Activated CD4-positive, alpha-beta T cell treated with anti-CD3 and anti-CD28 coated beads, Interleukin-2, amount 10 ng/mL, durations not matched to agents 24 days and 14 days (primary cell): ENCODE measurements at places on chromosomes 2 and 18. TPM values are rescaled to one million over a fixed set of nuclear protein-coding genes. Genes with fewer than 3 reads are reported as not detected.

DNA sequence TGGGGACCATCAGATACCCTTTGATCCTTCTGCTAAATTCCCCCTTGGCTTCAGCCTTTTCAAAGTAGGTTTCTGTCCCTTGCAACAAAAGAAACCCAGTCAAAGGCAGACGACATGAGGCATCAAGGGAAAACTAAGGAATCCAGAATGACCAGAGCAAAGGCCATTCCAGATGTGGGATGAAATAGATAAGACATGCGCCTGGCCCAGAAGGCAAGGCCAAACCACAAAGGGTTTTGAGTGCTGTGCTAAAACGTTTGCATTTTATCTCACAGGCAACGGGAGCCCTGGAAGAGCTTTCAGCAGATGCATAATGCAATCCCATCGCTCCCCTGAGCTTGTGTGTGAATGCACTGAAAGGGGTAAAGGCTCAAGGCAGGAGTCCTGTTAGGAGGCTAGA is 17.7 kb downstream of the CXCR1 start:
- no peak for DNase-seq

DNA sequence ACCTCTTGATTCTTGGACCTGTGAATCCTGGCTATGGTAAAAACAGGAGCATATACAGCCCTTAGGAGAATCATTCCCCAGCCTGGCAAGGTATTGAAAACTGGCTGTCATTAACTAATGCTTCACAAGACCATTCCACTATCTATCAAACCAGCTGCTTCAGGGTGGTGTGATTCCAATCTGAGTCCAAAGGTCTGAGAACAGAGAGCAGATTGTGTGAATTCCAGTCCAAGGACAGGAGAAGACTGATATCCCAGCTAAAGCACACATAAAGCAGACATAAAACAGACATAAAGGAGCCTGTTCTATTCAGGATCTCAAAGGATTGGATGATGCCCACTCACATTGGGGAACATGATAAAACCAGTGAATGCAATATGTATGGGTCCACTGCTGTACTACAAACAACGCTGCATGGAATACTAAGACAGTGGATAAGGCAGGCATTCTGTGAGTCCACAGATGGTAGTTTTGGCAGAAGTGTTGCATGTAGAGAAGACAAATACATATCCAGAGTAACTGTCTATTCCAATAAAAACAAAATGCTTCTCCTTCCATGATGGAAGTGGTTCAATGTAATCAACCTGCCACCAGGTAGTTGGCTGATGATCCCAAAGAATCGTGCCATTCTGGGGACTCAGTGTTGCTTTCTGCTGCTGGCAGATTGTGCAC is 363.9 kb downstream of the KCNJ3 start:
- DNase-seq, result no peak

DNA sequence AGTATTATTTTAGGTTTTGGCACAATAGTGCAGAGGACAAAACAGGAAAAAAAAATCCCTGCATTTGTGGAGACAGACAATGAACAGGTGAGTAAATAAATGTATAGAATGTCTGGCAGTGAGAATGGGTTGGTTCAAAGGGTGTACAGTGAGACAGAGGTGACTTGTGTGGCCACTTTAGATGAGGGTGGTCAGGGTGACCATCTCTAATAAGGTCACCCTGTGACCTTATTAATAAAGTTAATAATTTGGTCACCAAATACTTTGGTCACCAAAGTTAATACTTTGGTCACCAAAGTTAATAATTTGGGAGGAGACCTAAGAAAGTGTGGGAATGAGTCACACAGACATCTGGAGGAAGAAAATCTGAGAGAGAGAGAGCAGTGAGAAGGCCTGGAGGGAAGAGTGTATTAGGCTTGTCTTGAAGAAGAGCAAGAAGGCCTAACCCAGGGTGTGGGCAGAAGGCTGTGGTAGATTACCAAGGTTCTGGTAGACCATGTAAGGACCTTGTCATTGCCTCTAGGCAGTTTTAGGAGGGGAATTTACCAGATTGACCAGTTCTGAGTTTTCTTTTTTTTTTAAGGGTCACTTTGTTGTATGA is 1368.4 kb upstream of the CELF4 start:
- no peak for DNase-seq

DNA sequence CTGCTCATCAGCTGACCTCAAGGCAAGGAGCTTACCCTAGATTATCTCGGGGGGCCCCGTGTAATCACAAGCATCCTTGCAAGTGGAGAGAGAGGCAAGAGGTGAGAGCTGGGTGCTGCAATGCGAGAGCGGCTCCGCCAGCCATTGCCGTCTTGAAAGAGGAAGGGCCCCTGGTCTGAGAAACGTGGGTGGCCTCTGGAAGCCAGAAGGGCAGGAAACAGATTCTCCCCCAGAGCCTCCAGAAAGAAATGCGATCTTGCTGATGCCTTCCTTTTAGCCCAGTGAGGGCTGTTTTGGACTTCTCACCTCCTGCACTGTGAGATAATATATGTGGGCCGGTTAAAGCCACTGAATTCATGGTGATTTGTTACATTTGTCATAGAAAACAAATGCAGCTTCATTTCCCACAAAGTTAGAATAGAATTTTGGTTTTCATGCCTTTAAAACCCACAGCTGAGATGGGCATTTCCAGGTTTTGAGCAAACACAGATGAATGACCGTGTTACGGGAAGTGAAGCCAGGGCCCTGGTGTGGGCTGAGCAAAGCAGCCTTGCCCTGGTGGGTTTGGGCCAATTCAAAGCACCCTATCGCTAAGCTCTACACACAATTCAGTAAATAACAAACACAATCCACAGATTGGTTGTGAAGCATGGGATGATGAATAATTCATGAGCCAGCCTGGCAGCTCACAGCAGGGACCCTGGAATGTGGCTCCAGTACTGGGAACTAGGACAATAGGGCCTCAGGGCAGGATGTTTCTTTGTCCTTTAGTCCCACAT is 319.9 kb upstream of the HS6ST1 start:
- no peak for DNase-seq

NEU4 gene
- total RNA-seq, result 1.0 and 1.2 TPM in 2 replicates

DPYSL5 gene
- not detected in 2 replicates for total RNA-seq

DNA sequence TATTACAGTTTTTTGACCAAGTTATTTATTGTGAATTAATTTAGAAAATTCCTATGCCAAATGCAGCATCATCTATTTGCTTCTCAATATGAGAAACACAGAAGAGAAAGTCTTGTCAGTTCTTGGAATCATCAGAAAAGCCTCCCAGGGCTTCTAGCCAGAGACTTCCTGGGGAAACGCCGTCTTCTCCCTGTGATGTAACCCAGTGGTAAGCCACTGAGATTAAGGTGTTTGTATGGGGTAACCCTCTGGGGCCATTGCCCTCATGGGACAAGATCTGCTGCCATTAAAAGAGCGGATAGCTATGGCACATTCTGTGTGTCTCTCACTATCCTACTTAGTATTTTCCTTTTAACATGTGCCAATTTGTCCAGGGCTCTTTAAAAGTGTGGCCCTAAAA is 28.0 kb downstream of the ANKRD29 start:
- DNase-seq, result no peak

DNA sequence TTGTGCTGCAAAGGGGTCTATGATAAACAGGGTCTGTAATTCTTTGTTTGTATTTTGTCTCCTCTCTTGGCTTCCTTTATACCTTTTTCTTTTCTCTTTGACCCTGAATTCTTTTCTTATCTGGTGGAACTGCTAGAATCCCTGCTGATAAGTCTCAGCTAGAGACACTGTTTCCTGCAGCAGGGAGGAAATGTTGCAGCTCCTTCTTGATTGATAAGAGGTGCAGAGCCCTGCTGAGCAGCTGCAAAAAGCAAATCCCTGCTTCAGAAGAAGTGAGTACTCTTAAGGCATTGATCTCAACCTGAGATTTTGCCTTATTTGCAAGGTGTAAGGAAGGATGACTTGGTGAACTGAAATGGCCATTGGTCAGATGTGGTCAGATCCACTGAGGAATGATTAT is 167.8 kb downstream of the NUP35 start:
- no peak for DNase-seq

DNA sequence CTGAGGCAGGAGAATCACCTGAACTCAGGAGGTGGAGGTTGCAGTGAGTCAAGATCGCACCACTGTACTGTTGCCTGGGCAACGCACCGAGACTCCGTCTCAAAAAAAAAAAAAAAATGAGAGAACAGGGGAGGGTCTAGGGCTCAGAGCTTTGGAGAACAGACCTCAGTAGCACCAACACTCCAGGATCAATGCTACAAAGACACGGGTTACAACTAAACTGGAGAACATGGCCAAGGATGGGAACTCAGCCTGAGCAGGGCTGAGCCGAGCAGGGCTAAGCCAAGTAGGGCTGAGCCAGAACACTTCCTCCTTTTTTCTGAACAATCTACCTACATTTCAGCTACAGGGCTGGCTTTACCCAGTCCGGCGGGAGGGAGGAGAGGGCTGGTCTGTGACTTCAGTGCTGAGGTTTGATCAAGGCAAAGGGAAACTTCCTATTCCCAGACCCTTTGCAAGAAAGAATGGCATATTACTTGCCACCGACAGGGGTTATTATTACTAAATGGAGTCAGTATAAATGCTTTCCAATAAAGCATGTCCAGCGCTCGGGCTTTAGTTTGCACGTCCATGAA is 2.9 kb upstream of the CASP8 start:
- DNase-seq, result peak; percentile 88

ALPG gene
- total RNA-seq, result not detected in 2 replicates

DNA sequence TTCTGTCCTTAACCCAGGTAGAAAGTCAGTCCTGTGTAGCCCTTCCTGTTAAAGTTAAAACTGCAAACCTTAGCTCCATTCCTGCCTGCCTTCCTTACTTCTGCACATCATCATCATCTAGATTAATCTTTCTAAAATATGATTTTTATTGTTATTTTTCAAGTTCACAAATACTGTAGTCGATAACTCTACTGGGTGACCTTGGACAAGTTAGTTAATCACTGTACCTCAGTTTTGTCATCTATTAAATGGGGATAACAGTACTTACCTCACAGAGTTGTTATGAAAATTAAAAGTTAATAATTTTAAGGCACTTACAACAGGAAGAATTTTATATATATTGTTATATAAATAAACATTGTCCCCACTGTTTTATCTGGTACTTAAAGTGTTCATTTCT is 2.5 kb upstream of the YPEL5 start:
- no peak for DNase-seq

CRACDL gene
- 0.07 and 0.12 TPM in 2 replicates for total RNA-seq

DIPK1C gene
- not detected in 2 replicates for total RNA-seq

GRCh38 chr2:160612266-160612856 is 118.8 kb upstream of the RBMS1 start:
- DNase-seq, result no peak

GRCh38 chr2:191569025-191569424 is 108.9 kb upstream of the NABP1 start:
- no peak for DNase-seq

RTKN gene
- total RNA-seq, result 1.1 and 2.2 TPM in 2 replicates

TMEM17 gene
- total RNA-seq, result 0.14 and 0.19 TPM in 2 replicates

VWC2L gene
- not detected in 2 replicates for total RNA-seq

PSMA8 gene
- total RNA-seq, result 0.80 and 0.93 TPM in 2 replicates

DNA sequence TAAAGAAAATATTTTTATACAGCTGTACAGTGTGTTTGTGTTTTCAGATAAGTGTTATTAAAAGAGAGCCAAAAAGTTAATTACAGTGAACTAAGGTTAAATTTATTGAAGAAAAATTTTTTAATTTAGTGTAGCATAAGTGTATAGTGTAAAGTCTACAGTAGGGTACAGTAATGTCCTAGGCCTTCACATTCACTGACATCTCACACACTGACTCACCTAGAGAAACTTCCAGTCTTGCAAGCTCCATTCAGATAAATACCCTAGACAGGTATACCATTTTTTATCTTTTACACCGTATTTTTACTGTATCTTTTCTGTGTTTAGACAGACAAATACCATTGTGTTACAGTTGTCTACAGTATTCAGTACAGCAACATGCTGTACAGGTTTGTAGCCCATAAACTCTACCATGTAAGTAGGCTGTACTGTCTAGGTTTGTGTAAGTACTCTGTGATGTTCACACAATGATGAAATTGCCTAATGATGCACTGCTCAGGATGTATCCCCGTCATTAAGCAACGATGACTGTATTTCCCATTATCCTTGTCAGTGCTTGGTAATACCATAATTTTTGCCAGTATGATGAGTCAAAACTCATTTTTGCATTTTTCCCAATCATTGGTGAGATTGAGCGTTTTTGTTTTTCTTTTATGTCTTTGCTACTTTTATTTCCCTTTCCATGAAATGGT is 48.2 kb upstream of the B3GNT2 start:
- no peak for DNase-seq

GRCh38 chr18:48563027-48563426 is 24.2 kb downstream of the CTIF start:
- DNase-seq, result no peak

UGT1A1 gene
- not detected in 2 replicates for total RNA-seq

LRRTM4 gene
- total RNA-seq, result not detected in 2 replicates

SFXN5 gene
- 11.6 and 14.1 TPM in 2 replicates for total RNA-seq

GRCh38 chr18:36348971-36349417 is 51.5 kb downstream of the FHOD3 start:
- DNase-seq, result no peak

- no peak for DNase-seq
Measured at GRCh38 chr18:7677001-7677400, 109.9 kb downstream of the PTPRM start.

DNA sequence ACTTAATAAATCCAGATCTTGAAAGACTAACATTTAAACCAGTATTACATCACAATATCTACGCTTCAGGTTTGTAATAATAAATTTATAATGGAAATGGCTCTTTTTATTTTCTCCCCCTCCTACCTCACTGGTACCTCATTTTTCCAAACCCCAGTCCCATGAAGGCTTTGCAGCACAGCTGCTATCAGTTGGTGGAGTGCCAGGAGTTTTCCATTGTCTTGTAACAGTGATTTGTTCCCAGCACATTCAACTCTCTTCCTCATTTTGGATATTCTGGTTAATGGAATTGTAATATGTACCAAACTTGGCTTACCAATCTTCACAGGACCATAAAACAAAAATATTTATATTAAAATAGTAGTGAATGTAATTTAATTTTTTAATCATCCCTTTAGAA is 91.2 kb downstream of the VRK2 start:
- no peak for DNase-seq

DNA sequence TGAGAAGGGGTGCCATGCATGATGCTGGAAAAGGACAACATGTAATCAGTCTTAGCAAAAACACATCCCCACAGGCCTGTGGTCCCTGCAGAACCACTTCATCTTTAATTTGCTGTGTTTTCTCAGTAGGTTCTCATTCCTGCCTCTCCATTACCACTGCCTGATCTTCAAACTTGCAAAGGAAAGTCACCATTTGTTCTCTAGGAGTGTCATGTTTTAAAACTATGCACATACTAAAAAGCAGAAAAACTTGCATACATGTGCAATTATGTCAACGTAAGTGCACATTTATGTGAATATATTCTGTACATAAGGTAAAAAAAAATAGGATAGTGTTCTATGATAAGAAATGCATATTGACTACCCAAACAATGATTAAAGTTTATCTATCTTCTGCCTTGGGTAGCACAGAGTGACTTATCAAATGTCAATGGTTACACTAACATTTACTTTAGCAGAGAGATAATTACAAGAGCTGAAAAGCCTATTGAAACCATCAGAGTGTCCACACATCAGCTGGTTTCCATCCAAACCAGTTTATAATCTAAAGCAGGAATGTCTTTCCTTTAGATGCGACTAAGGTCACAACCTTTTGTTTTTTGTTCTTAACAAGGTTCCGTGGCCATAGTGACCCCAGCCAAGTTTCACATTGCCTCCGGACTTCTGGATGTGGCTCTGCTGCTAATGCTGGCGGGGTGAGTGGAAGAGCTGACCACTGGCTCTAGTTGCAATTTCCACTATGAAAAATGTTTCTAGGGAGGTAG is 58.7 kb upstream of the RMDN2 start:
- no peak for DNase-seq

- peak; percentile 69 for DNase-seq
Measured at GRCh38 chr2:192194265-192194865, 368 bp downstream of the TMEFF2 start.

MYOM1 gene
- total RNA-seq, result 0.75 and 1.3 TPM in 2 replicates

CPO gene
- not detected in 2 replicates for total RNA-seq

PFN4 gene
- total RNA-seq, result 0.47 TPM in 1 of 2 replicates, not detected in the other

DLX1 gene
- not detected in 2 replicates for total RNA-seq
